Heart left ventricle (tissue), 16 donors: ENCODE measurements at places on chromosomes 7 and 10.

DNA sequence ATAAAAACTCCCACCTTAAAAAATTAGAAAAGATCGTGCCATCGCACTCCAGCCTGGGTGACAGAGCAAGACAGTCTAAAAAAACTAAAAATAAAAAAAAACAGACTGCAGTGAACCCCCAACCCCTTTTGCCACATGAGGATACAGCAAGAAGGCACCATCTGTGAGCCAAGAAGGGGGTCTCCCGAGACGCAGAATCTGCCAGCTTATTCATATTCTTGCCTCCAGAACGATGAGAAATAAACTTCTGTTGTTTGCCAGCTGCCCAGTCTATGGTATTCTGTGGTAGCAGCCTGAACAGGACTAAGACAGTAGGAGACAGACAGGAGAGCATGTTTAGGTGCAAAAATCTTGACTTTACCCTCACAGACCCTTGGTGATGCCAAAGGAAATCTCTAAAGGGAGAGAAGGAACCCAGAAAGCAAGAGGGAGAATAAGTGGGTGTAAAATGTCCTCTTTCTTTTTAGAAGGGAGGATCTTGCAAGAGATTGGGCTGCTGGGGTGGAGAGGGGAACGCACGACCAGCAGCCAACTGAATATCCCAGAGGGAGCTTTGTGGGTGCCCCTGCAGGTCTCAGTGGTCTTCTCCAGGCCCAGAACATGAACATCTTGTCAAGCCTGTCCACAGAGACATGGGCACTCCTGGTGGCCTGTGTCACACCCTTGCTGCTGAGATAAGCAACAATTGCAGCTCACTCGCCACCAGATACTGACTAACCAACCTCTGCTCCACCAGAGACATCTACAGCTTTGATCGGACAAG lies 400.7 kb upstream of the FOXK1 start:
- DNase-seq = no peak

DNA sequence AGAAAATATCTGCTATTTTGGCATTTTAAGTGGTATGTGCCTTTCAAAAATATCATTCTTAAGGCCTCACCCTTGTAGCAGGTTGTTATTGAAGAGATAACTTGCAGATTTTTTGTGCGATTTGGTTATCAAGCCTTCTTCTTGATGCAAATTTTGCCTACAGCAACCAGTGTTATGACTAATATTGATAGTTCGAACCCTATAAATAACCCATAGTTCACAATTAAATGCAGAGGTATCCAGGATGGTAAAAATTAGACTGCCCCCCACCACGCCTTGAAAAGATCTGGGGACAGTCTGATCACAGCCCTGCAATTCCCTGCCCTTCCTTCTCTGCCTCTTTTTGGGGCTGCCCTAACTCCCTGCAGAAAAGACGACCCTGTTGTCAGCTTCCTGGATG lies 28.4 kb upstream of the RAPGEF5 start:
- DNase-seq = no peak

- no peak for DNase-seq
These were observed 473.4 kb downstream of the PTPRN2 start for GRCh38 chr7:158114056-158114850.

- DNase-seq = no peak
These were observed 343.9 kb upstream of the LRGUK start for GRCh38 chr7:133783276-133783675.

DNA sequence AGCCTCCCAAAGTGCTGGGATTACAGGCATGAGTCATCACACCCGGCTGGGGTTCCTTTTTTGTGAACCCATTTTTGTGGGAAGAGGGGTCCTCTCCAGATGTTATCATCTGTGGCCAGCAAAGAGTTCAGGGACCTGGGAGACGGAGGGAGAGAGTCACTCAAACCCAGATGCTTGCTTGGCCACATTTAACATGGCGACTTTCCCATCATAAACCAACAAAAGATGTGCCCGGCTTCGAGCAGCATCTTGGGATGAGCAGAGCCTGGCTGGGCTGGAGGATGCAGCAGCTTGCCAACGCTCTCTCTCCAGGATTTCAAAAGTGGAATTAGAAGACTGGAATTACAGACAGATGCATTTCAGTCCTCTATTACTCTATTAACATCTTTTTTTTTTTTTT lies 19.1 kb upstream of the HABP2 start:
- no peak for DNase-seq

DNA sequence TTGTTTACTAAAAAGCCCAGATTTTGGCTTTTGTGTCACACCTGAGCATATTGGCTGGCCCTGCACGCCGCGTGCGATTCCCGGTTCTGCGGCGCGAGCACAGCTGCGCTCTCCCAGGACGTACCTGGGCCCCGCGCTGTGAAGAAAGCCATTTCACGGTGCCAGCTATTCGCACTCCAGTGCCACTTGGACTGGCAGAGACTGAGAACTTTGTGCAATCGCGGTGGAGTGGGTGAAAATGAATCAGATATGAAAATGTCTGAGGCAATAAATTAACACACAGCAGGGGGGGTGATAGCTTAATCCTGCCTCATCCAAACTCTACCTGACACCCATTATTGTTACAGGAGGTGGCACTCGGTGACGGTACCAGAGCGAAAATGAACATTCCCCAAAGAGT lies 330.1 kb upstream of the MGMT start:
- no peak for DNase-seq

GRCh38 chr10:110158051-110159005 lies 49.1 kb upstream of the MXI1 start:
- no peak for DNase-seq

DNA sequence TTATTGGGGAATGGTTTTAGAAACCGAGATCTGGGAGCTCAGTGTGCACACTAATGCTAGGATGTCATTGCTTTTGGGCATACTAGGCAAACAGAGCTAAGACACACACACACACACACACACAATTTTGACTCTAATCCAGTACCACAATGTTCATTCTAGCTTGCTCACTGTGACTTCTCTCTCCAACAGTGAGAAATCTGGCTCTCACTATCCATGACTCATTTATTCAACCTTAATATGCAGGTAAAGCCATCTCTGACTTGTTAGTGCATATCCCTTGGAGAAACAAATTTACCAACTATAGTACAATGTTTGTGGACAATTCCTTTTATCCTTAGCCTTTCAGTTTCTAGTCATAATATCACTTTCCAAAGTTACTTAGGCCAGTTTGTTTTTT lies 5.9 kb upstream of the BMS1 start:
- DNase-seq = no peak

- no peak for DNase-seq
These were observed 390.3 kb downstream of the GRID1 start for GRCh38 chr10:85976267-85976793.

DNA sequence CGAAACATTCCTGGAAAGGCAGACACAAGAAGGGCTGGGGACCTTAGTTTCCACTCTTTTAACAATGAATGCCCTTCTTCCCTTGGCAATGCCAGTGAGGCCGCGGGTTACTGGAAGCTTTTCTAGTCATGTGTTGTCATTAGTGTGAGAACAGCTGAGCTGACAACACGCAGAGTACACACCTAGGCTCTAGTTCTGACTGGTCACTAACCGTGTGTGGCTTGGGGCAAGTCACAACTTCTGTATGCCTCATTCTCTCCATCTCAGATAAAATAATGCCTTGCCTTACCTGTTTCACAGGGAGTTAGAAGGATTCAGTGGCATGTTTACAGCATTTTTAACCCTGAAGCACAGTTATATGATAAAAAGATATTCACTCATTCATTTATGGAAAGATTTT lies 31.7 kb downstream of the FBH1 start:
- DNase-seq = no peak

GRCh38 chr10:124497196-124497881 lies 35.7 kb downstream of the LHPP start:
- DNase-seq = peak; percentile 82

DNA sequence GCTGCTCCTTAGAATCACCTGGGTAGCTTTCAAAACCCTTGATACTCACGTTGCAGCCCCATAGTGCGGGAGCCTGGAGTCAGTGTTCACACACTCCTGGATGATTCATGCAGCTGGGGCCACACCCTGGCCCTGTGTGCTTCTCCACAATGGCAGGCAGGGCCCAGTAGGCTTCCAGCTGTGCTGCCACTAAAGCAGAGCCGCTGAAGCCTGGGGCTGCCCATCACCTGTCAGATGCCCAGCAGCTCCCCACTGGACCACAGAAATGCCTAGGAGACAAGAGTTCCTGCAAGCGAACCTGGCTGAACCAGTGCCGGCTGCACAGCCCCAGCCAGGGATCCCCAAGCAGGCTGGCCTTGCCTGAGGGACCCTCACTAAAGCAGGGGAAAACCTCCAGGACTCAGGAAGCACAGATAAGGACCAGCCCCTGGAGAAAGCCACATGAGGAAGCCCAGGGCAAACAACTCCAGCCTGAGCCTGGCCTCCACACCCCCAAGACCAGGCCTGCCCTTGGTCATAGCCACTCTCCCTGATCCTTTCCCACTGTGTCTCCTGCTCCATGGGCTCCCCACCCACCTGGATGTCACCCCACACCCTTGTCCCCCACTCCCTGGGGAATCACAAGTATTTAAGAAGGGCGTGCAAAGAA lies 111.9 kb downstream of the GRID1 start:
- no peak for DNase-seq

GRCh38 chr10:46317889-46318288 lies 31.1 kb downstream of the ANTXRL start:
- DNase-seq = no peak

DNA sequence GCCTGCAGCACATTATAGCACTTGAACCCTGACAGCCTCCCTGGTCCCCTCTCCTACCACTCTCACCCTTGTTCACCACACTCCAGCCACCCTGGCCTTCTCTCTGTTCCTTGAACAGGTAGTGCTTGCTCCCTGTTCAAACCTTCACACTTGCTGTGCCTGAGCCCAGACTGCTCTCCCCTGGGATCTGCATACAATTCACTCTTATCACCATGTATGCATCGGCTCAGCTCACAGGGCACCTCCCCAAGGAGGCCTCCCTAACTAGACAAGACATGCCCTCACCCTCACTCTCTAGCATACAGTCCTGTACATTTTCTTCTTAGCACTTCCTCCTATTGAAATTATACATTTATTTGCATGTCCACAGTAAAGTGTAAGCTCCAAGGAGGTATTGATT lies 59.3 kb downstream of the FAM13C start:
- no peak for DNase-seq

DNA sequence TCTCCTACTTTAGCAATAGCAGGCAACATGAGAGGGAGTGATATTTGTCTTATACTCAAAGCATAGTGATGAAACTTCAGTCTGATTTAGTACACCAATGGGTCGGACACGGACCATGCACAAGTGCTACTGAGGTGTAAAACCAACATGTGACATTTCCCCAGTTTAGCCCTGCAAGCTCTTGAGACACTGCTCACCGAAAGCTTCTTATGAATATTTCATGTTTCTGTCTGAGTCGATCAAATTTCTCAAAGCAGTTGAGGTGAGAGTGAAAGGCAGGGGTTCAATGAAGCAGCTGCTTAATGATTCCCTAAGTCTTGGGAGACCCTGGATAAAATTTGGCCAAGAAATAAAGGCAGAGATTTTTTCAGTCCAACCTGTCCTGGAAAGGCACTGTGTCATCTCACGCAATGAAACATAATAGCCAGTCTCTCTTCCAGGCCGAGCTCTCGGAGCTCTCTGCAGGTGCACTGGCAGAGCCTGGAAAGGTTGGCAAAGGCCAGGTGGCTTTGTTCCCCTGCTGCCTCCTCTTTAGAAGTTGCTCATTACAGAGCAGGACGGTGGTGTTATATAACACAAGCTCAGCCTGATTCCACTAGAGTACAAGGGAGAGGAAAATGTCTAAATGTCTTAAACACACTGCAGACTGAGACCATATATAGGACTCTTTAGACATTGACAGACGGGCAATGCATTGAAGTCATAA lies 33.9 kb upstream of the XPNPEP1 start:
- DNase-seq = no peak

DNA sequence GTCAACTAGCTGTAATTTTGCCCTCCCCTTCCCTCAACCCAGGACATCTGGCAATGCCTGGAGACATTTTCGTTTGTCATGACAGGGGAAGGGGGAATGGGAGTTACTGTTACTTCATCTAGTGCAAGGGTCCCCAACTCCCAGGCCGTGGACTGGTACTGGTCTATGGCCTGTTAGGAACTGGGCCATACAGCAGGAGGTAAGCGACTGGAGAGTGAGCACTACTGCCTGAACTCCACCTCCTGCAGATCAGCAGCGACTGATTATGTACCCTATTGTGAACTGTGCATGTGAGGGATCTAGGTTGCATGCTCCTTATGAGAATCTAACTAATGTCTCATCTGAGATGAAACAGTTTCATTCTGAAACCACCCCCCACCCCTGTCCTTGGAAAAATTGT lies 22.6 kb upstream of the SMIM30 start:
- DNase-seq = no peak

DNA sequence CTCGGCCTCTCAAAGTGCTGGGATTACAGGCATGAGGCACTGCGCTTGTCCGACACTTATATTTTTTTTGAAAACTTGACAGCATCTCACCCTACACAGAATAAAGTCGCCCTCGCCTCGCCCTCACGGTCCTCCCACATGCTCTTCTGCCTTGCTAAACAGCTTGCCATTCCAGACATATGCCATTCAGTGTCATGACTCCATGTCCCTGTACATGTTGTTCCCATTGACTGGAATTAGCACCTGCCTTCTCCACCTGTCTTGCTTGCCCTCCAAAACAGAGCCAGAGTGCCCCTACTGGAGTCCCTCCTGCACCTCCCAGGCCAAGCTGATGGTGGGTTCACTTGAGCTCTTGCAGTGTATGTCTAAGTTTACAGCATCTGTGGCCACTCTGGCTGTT lies 6.2 kb downstream of the NIPSNAP2 start:
- peak; percentile 17 for DNase-seq

- no peak for DNase-seq
These were observed 44.7 kb upstream of the ZEB1 start for GRCh38 chr10:31274310-31274709.

GRCh38 chr7:87021285-87021684 lies 38.2 kb downstream of the ELAPOR2 start:
- no peak for DNase-seq

DNA sequence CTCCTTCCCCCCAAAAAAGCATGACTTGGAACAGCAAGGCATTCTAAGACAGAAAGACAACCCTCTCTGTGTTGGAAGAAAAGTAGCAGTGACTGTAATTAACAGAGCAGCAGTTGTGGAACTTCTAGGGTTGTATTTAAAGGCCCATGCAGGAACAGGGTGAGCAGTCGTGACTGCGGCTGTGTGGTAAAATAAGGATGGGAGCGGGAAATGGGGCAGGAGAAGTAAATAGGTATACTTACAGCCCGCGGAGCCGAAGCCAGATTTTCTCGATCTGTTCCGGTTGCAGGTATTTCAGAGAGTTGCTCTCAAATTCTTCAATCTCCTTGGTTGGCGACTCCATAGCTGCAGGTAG lies 179 bp downstream of the PDE1C start:
- DNase-seq = no peak

GRCh38 chr7:18698258-18698734 lies 202.7 kb downstream of the HDAC9 start:
- DNase-seq = no peak

DNA sequence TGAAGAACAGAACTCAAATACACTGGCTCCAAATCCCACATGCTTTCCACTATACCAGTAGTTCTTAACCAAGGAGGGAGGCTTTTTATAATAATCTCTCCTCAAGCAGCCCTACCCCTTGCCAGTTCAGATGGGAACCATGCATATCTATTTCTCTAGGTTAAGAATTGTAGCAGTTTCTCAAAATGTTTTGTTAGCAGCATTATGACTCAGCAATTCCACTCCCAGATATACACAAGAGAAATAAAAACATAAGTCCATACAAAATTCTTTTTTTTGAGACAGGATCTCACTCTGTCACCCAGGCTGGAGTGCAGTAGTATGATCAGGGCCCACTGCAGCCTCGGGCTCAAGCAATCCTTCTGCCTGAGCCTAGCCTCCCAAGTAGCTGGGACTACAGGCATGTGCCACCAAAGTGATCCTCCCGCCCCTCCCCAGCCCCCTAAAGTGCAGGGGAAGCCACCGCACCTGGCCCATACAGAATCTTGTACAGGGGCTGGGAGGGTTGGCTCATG lies 18.1 kb downstream of the YWHAG start:
- DNase-seq = no peak
